CD4-positive, alpha-beta T cell treated with Interleukin-21 for 1 hour (primary cell): ENCODE measurements at places on chromosomes 5 and 9.
A peak's percentile ranks its signal among the peaks of the same experiment; 100 is the strongest.

GRCh38 chr5:149410721-149411432 is 31.8 kb upstream of the IL17B start:
- DNase-seq, result no peak

DNA sequence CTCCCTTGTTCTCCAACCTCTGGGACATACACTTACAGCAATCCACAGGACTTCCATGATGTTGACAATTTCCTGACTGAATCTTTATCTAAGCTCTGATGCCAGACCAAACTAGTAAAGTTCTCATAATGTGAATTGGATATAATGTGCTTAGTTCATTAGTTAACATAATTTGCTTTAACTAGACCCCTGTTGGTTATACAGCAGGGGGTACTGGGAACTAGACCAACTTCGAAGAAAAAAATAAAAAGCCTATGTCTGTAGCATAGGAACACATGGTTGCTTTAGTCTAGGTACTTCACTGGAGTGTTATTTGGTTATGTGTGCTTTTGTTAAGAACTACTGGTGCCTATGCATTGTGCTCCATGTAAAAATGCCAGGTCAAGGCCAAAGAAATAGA is 173.8 kb downstream of the ADAMTS6 start:
- DNase-seq, result no peak

DNA sequence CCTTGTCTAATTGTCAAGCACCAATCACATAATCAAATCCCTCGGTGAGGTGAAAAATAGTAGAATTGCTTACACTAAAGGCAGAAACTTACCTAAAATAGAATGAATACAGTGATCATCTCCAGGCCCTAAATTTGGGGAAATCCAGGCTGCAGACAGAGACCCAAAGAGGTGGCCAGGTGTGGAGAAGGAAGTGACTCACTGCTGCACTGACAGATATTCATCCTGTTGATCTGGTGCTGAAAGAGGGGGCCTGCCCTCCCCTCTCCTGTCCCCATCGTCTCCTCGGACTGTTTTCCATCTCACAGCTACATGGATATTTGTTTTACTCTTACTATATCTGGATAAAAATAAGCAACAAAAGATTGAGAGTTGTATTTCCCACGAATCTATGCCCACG is 15.9 kb downstream of the OR2Y1 start:
- no peak for DNase-seq

DNA sequence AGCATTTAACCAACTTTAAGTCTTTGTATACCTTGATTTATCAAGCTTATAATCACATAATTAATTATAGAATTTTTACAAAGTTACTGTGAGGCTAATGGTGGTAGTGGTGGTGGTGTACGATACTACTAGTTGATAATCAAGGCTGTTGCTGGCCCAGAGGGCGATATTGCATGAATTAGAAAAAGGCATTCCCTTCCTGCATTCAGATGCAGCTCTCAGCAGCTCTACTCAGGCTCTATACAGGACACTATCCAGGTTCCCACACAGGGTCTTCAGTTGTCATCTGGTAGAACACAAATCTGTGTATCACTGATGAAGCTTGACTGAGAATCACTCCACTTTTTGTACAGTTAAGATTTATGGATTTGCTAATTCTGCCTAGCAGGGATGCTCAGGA is 562.8 kb upstream of the C9orf72 start:
- no peak for DNase-seq

DNA sequence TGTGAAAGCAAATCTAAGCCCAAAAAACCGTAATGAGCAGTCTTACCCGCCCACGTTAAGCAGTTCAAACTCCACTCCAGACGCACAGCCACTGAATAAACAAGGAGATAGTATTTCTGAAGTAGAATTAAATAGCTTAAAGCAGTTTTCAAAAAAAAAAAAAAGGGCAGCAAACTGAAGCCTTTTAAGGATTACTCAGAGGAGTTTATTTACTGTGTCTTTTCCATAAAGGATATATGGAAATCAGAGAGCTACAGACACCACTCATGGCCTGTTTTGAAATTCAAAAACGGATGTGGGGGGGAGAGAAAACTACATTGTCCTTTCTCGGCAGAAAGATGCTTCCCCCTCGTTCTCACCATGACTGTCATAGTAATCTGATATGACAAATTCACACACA is 83.7 kb upstream of the IRX1 start:
- no peak for DNase-seq

- DNase-seq, result no peak
These were observed 49.4 kb downstream of the SMIM23 start for GRCh38 chr5:171835066-171835465.

- DNase-seq, result no peak
These were observed 41.9 kb downstream of the KIF2A start for GRCh38 chr5:62347928-62348327.

DNA sequence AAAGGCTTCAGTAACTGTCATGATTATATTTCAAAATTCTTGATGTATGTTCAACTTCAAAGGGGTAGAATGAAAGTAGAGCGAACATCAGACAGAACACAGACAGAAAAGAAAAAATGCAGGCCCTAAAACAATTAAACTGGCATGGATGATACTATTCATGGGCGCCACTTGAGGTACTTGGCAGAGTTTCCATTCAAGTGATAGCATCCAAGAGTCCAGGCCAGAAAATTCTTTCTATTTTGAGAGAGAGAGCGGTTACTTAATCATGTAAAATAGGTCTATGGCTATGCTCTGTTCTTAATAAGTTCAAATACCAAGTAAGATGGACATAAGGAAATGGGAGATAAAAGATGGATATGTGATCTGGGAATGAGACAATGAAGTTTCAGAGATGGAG is 21.4 kb upstream of the PRR16 start:
- no peak for DNase-seq

GRCh38 chr5:38468978-38469706 is 87.3 kb downstream of the LIFR start:
- no peak for DNase-seq

DNA sequence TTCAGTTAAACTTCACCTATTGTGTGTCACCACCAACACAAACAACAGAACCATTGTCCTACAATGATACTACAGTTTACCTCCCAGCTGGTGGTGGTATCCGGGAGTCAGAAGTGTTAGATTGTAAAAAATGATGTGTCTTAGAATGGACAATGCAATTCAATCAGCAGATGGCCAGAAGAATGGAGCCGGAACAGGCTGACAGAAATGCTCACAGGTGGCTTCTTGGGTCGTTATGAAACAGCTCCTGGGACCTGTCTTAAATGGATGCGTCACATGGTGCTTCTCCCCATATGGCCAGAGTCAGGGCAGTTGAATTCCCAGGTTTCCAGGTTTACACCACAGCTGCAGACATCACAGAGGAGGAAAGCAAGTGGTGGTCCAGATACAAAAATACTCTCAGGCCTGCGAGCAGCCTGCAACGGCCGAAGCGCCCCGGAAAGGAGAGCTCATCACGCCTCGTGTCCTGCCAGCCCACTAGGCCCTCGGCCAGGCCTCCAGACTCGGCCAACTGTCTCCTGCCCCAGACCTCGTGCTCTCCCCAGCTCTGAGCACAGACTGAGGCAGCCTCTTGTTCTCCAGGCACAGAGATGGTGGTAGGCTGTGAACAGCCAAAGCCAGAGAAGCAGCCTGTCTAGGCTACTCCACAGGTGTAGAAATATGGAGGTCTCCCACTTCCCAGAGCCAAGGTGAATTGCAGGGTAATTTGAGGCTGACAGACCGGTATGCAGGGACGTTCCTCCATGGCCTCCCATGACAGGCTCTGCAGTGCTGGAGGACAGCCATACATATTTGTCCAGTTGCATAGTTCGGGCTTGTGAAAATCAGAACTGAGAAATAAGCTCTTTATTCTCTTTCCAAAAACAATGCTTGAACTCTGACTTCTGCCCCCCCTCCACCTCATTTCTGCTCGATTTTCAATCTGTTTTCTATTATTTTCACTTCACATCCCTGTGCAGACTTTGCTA is 98.5 kb upstream of the SPATA31C2 start:
- DNase-seq, result no peak

DNA sequence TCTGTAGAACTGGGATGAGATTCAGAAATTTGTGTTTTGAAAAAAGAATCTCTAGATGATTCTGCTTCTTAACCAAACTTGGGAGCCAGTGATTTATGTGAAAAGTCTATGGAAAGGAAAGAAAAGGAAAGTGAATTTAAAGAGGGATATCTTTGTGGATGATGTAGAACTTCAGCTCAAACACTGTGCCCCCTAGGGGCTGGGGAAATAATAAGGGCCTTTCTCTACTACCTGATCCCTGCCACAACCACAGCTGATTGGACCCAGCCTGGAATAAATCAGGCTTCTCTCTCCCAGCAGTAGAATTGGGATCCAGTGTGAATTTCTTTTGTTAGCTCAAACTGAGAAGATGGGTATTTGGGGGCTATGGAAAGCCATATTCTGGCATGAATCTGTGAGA is 155.0 kb downstream of the PRELID2 start:
- DNase-seq, result no peak

DNA sequence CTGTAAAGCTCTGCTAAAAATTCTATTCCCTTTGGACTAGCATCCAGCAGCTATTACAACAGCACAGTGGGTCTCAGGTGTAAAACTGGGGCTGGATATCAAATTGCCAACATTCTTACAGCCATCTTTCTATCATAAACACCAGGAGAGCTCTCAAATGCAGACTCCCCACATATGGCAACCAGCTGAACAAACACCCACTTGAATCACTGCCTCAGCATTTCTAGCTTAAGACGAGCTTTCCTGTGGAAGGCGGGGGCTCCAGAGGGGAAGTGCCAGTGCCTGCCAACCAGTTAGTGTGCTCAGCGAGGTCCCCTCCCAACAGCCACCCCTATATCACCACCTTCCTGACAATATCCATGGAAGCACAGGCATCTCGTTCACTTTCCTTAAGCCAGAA is 62.2 kb downstream of the IPPK start:
- no peak for DNase-seq

DNA sequence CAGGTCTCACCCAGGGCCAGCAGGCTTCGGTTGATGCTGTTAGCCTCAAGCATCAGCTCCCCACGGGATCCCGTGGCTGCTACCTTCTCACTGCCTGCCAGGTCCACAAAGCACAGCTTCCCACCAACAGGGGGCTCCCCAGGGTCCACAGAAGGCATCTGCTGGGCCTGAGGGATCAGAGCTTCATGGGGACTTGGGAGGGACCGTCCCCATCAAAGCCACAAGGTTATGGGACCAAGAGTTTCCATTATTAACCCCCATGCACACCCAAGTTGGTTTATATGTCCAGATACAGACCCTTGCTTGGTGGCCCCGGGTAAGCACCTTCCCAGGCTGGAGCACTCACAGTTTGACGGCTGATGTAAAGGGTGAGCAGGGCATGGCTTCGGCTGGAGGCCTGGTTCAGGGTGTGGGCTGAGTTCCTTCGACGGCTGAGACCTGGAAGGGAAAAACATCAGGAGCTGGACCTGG is 3.0 kb downstream of the KIF12 start:
- DNase-seq, result no peak

- DNase-seq, result no peak
These were observed 4.4 kb downstream of the LCN9 start for GRCh38 chr9:135667463-135668001.

DNA sequence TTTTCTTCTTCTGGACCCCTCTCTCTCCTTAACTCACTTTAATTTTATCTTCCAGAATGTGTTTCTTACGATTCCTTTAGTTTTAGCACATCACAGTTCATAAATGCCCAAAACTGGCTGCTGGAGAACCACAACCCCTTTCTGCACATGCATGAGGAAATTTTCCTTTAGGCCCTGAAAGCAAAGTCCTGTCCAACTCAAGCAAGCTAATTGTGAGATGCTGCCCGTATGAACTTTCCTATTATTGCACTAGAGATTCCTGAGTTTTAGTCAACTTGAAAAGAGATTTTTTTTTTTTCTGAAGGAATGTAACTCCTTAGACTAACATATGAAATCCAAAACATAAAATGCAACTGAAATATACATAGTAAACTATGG is 52.1 kb upstream of the DAB2 start:
- DNase-seq, result no peak

DNA sequence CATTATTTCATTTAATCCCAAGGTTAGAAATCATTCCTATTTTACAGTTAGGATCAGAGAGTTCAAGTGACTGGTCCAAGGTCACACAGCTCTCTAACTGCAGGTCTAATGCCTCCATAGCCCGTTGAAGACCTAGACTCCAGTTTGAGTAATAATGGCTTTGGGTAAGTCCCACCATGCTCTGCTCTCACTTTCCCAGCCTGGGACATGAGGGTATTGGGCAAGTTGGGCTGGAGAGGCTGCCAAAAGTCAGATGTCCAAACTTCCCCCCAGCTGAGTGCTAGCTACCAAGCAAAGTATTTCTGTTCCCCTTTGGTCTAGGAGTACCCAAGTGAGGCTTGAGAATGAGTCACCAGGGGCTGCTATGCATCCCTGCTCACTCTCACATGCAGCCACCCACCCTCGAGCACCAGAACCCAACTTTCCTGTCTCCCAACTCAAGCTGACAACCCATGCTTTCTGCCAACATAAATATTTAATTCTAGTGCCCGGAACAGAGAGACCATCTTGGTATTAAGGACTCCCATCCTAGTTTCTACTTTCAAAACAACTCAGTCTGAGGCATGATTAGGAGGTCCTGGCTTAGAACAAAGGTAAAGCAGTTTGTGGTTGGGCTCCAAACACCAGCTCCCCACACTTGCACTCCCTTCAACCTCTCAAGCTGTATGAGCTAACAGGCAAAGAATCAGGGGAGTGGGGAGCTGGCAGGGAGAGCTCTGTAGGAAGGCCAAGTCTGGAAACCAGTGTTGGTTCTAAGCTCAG is 236.5 kb upstream of the TRIM32 start:
- no peak for DNase-seq

GRCh38 chr5:134524826-134525682 is at the start of gene JADE2:
Gene JADE2, plus strand, starts transcription at chr5:134525670. Its CDS starts 10,188 bp downstream, at chr5:134535858.
- peak; percentile 90 for DNase-seq

- no peak for DNase-seq
These were observed 219.0 kb downstream of the AOPEP start for GRCh38 chr9:94945197-94946144.

- no peak for DNase-seq
These were observed 269.9 kb upstream of the PAPPA start for GRCh38 chr9:115883467-115884329.

- no peak for DNase-seq
These were observed 7.6 kb downstream of the SLC24A2 start for GRCh38 chr9:19781240-19781639.

DNA sequence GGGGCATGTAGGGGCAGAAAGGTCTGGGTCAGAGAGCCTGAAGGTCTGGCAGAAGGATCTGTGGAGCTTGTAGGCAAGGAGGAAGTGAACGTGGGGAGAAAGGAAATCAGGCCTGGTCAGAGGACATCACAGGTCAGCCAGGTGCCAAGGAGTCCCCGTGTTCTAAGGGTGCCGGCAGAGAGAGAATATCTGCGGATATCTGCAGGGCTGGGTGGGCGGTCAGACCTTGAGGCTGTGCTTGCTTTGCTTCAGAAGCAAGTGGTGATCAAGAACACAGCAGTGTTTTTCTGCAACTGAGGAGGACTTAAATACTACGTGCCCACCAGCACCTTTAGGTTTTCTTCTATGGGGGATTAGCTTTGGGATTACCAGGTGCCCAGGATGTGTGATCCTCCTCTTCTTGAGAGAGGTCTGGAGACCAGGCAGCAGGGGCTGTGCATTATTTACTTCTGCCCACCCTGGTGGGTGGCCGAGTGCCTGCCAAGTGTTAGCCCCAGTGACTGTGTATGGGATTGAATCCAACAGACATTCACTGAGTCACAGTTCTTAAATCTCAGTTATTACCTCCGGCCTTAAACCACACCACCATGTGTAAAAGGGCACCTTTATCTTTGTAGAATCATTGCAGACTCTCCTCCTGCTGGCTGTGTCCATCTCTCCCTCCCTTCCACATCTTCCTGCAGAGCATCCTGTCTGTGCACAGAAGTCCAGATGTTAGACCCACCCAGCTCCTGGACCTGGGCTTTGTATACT is 12.5 kb upstream of the SHB start:
- DNase-seq, result no peak
